ENCODE measurements at places on chromosomes 5 and 9.
A peak's percentile ranks its signal among the peaks of the same experiment; 100 is the strongest.

- DNase-seq: no peak
Measured at GRCh38 chr5:41290810-41291209, 77.5 kb upstream of the C6 start.

- DNase-seq: no peak
Measured at GRCh38 chr9:27571011-27571410, 2.3 kb downstream of the C9orf72 start.

- no peak for DNase-seq
Measured at GRCh38 chr5:141017943-141018342, 33.2 kb upstream of the PCDHB1 start.

- no peak for DNase-seq
Measured at GRCh38 chr9:123290764-123291163, 22.4 kb upstream of the STRBP start.

- DNase-seq: no peak
Measured at GRCh38 chr9:79300068-79300467, 271.7 kb upstream of the TLE4 start.

GRCh38 chr5:96729156-96729555, 67.0 kb downstream of the CAST start:
- no peak for DNase-seq

DNA sequence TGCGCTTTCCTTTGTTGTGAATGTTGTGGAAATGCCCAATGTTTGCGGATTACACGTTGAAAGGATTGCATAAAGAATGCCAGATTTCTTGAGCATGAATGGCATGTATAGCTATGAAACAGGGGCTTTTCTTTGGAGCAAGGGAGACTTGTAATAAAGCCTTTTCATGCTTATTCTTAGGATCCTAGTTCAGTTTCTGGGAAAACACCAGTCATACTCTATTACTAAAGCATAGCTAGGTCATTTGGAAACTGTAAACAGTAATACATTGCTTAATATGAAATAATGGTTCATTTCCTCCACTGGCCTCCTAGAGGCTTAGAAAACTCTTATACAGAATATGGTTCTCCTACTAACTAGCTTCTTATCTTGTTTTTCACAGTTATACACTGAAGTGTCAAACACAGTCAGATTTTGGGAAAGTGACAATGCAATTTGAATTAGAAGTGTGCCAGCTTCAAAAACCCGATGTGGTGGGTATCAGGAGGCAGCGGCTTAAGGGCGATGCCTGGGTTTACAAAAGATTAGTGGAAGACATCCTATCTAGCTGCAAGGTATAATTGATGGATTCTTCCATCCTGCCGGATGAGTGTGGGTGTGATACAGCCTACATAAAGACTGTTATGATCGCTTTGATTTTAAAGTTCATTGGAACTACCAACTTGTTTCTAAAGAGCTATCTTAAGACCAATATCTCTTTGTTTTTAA, 104.2 kb downstream of the MELK start:
- peak; percentile 76 for DNase-seq

DNA sequence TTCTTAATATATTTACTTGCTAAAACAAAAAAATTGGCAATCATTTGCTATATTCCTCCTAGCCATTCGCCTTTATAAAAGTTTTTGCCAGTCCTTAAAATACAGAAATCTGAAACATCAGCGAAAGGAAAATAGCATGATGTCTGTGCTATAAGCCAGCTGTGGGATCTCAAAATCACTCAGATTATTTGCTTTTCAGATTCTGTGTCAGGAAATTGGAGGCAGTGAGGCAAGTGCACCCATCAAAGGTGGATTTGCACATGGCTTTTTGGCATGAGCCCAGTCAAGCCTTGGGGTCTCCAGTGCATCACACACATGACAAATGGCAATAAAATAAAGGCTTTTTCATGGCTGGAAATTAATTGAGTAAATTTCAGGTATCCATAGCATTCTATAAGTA, 196.8 kb upstream of the DAPK1 start:
- DNase-seq: no peak

DNA sequence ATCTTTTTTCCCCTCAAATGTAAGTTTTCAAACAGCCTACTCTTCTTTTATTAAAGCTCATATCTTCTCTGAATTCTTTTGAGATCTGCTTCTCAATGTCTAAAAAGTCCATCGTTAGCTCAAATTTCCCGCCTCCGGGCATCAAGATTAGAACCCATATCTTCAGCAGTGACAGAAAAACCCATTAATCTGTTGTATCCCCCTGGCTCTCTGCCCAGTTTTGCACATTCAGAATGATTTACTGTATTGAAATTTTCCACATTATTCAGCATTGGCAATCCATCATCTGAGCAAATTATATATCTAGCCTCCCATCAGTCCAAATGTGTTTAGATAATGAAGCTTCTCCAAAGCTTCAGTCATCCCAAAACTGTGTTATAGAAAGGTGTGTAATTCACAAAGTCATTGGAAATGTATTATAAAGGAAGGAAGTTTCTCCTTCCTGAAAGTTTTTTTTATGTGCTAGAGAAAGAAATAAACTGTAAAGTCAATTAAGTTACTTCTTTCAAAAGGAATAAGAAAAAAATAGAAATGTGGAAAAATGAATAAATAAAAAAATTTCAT, 849.9 kb downstream of the MAT2B start:
- no peak for DNase-seq

DNA sequence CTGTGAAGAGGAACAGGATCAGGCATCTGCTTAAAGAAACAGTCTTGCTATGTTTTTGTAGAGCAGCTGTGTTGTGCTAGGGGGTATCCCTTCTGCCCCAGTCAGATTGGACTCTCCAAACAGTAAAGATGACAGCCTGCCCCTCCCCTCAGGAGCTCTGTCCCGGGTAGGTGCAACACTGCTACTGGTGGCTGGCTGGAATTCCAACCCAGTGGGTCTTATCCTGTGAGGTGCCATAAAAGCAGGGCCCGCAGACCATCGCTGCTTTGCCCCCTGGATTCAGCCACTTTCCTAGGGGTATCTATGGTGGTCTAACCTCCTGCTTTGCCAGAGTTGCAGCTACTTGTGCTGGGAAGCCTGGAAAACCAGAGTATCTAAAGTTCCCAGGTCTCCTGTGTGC, 114.6 kb upstream of the PPP1R2B start:
- no peak for DNase-seq

GRCh38 chr5:84385705-84386104, 1.0 kb upstream of the EDIL3 start:
- DNase-seq: no peak

DNA sequence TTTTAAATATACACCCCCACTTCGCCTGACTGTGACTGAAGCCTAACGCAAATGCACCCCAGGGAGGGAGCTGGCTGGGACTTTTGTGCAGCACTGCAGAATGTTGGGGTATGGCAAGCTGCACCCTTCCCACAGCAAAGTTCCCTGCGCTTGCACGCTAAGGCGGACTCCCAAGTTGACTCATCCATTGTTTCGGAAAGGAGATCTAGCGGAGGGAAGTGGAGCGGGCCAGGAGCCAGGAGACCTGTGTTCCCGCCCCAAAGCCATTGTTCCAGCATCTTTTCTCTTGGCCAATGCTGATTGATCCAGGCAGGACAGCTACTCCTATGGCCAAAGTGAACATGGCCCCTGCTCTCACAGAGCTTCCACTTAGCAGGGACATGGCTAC, 202.9 kb downstream of the AOPEP start:
- no peak for DNase-seq

DNA sequence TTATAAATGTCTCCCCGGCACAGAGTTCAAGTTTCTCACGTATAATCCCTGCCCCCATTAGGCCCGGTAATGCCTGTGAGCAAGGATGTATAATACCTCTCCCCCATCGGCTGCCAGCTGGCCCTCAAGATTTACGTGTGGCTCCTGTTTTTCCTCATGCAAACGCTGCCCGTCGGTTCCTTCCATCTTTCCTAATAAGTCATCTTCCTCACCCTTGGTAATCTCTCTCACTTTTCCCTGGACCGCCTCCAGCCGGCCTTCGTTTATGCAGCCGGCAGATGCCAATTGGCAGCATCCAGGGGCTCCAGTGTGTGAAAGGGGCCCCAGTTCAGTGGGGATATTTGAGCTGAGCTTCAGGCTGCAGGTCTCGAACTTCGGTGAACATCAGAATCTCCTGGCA, 86.5 kb upstream of the NEURL1B start:
- DNase-seq: no peak

DNA sequence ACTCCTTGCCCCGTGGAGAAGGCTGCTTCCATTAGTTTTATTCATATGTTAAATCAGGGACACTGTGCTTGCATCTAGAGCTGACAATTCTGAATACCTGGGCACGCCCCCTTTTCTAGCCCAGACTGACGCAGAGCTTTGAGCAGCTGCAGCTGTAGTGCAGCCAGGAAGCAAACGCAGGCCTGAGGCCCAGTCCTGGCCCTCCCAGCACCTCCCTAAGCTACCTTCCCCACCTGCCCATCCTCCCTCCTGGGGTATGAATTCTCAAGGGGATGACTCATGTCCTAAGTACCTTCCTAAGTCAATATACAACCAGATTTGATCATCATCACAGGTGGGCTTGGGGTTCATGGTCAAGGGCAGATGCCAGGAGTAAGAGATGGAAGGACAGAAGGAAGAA, 3.5 kb downstream of the PHF19 start:
- no peak for DNase-seq

GRCh38 chr5:148403344-148403743, 19.6 kb downstream of the FBXO38 start:
- DNase-seq: peak; percentile 83

DNA sequence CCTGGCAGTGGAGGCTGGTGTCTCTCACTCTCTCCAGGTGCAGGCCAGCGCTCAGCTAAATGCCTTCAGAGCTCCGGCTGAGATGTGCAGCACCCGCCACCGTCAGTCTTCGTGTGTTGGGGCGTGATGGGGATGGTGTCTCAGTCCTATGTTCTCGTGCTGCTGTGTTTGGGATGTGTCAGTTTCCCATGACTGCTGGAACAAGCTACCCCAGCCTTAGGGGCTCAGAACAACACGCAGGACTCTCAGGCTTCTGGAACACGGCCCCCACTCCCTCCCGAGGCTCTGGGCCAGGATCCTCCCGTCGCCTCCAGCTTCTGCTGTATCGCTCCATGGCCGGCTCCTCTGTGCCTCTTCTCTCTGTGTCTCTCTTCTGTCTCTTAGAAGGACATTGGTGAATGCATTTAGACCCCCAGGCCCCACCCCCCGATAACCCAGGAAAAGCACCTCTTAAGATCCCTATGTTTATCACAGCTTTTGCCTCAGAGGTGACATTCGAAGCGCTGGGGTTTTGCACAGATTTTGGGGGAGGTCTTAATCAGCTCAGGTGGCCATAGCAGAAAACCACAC, 9.6 kb upstream of the CEP72 start:
- no peak for DNase-seq

DNA sequence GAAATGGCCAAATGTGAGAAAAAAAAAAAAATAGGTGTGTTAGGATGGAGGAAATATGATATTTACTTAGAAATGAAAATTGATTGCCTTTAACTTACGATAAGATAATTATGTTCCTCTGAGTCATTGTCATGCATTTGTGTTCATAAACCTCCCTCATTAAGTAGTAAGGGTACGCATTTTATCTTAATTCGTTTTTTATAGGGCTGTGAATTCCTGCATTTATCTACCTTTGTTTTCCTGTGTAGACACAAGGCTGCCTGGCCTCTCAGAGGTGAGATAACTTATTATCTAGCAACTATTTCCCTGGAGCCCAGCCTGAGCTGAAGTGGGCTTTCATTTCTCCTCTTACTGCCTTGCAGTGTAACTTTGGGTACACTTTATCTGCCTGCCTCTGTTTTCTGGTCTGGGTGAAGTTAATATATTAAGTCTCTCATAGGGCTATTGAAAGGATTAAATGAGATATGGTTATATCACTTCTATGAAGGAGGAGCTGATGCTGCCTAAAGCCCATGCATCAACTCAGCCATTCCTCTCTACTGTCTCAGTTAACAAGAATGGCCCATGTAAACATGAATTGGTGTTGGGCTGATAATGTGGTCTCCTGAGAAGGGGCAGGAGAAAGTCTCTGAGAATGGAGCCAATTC, 103.8 kb upstream of the KLF4 start:
- DNase-seq: no peak

DNA sequence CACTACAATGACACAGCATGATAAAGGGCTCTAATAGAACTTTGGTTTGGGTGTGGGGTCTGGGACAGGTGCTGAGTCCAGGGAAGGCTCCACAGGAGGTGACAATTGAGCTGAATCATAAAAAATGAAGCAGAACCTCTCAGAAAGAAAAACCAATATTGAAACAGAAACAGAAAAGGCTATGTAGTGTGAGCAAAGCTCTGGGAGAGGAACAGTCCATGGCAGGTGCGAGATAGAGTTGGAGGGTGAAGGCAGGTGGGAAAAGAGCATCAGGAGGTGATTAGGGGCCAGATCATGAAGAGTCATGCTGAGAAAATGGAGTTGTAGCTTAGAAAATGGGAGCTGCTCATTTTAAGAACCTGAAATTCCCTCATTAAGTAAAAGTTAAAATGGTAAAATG, 164.9 kb downstream of the KCTD16 start:
- no peak for DNase-seq

- no peak for DNase-seq
Measured at GRCh38 chr5:111518777-111519176, 6.4 kb upstream of the STARD4 start.

DNA sequence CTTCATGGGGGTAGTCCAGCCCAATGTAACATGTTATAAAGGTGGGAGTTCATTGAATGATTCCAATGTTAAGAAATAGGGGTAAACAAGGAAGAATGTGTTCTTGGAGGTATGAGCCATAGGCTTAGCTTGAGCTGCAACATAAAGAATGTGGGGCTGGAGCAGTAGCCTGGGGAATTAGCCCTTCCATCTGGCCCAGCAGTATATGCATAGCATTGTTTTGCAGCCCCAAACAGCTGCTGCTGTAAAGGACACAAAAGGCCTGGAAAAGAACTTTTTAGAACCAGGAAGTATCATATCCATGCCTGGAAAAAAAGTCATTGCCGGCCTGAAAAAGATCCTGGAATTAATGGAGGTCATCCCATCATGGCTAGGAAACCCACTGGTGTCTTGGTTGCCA, 55.8 kb upstream of the SMARCA2 start:
- DNase-seq: no peak

DNA sequence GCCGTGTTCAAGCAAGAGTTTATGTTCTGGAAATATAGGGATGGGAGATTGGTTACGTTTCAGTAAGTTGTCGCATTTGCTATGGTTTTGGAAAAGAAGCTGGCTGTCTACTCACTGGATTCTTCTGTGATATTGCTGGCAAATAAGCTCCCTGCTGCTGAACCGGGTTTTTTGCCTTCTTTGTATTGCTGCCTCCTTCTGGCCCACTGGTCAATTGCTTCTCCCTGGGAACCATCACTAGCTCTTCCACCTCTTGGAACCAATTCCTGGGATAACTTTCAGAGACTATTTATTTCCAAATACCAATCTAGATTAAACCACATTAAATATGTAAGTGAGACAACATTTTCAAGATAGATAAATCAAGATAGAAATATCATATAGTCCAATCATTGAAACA, 43.0 kb downstream of the NUDT12 start:
- no peak for DNase-seq

GRCh38 chr5:149995385-149996204, 4.9 kb downstream of the TIGD6 start:
- no peak for DNase-seq

- DNase-seq: peak; percentile 80
Measured at GRCh38 chr9:33818167-33818846, 1.3 kb downstream of the UBE2R2 start.

Measured in common myeloid progenitor, CD34-positive (primary cell).